ENCODE measurements at places on chromosomes 16 and 17. TPM values are rescaled to one million over a fixed set of nuclear protein-coding genes. Genes with fewer than 3 reads are reported as not detected.

AATK gene
- 5.2 TPM for total RNA-seq

ABCC3 gene
- 1.6 TPM for total RNA-seq

ZFPM1 gene
- total RNA-seq = 0.97 TPM

TBC1D3D gene
- not detected for total RNA-seq

TNFSF13 gene
- total RNA-seq = 1.6 TPM

IRX5 gene
- not detected for total RNA-seq

All from epithelial cell of umbilical artery (primary cell).